T1000 (cell line): ENCODE measurements at places on chromosomes 4 and X.

DNA sequence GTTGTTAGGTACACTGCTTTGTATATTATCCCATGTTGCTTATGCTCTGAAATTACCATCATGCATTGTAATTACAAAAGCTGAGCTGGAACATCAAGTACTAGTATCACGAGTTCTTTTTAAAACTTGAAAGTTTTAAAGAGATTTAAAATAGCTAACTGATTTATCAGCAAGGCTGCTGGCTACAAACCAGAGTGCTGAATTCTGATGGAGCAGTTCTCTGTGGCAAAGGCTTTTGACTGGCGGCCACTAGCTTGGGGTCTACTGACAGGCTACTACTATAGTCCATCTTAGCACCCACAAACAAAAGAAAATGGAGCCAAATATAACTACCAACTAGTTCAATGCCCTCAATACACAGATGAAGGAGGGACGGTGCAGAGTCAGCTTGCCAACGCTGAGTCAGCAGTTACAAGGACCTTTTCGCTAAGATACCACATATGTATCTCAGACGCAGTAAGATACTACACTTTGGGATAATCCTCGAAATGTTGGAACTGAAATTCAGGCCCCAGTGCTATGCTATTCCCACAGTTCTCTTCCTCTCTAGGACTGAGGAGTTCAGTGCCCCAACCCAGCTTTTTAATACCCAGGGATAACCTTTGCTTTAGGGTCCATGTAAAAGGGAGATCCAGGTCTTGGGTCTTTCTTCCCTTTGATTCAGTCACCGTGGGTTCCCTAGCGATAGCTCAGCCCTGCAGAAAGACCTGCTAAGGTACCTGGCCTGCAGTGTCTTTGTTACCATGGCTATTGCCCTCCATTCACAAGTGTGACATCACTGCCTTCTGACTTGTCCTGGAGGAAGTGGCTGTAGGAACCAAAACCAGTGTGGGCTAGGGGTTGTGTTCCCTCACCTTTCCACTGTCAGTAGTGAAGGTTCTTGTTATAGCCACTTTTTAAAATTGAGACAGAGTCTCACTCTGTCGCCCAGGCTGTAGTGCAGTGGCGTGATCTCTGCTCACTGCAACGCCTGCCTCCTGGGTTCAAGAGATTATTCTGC is 22.8 kb downstream of the MFAP3L start:
- DNase-seq: no peak

DNA sequence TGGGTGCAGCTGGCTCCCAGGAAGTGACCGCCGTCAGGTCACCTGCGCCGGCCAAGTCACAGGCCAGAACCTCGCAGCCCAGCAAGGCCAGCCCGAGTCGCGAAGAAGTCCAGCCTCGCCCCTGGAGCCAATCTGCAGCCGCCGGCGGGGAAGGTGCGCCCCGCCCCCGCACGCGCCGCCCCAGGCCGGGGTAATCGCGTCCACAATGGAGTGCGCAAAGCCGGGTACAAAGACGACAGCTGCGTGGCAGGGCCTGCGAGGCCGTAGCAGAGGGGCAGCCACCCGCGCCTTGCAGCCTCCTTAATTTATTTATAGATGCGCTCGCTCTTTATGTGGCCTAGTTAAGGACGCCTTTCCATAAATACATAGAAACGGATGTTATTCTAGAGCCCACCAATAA is 139.4 kb upstream of the CPEB2 start:
- no peak for DNase-seq

DNA sequence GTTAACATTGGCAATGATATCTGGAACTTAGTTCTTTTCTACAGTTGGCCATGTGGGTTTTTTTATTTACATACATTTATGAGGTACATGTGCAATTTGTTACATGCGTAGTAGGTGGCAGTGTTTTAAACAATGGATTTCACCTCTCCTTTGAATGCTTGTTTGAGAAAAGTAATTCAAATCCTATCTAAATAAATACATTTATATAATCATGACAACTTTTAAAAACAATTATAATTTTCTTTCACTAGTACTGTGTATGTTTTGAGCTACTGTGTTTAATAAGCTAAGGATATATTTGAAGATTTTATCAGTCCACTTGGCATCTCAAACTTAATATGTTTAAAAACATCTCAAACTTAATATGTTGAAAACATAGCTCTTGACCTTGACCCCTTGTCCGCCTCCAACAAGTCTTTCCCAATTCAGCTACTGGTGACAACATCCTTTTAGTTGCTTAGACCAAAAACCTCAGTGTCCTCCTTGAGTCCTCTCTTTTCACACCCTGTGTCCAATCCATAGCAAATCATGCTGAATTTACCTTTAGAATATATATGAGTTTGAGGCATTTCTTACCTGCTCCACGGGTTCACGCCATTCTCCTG is 14.5 kb downstream of the GUCY1B1 start:
- no peak for DNase-seq

- no peak for DNase-seq
Measured at GRCh38 chr4:74628852-74629620, 165.3 kb downstream of the BTC start.

DNA sequence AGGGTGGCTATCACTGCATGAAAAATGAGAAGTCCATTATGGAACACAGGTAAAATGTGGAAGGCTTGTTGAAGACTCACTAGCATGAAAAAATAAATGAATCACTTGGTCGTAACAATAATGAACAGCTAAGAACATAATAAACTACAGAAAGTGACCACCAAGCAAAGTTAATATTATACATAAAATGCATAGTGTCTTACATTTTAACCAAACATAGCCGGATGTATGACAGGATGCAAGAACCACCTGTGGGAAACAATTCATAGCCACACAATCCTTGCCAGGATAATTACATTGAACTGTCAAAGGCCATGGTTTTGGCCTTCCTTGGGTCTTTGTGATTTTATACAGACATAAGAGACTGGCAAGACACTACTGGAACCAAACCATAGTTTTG is 81.9 kb upstream of the ATXN3L start:
- DNase-seq: no peak

GRCh38 chrX:55546956-55547355 is 57.3 kb upstream of the USP51 start:
- no peak for DNase-seq

DNA sequence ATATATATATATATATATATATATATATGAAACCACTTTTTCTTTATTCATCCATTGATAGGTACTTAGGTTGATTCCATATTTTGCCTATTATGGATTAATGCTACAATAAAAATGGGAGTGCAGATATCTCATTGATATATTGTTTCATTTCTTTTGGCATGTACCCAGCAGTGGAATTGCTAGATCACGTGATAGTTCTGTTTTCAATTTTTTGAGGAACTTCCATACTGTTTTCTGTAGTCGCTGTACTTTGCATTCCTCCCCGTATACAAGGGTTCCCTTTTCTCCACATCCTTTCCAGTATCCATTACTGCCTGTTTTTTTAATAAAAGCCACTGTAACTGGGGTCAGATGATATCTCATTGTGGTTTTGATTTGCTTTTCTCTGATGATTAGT is 124.6 kb downstream of the GABRB1 start:
- no peak for DNase-seq

GRCh38 chrX:80512924-80513323 is 92.7 kb downstream of the TENT5D start:
- no peak for DNase-seq

GRCh38 chr4:140497405-140497746 is 717 bp downstream of the MGAT4D start:
- no peak for DNase-seq

DNA sequence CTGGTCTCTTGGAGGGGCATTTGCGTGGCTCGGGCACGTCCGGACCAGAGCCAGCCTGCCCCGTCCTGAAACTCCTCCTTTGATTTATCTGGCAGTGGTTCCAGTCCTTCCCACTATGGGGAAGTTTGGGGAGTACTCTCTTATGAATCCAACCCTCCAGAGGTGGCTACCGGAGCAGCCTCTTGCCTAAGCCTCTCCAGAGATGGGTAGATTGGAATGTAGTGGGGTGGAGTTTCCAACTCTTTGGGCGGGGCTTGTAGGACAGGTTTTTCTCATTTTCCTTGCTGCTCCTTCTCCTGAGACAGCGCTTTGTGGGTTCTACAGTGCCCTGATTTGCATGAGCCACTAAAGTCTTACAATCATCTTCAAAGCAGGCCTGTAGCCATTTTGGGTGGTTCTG is 60.1 kb upstream of the XAGE1B start:
- no peak for DNase-seq

GRCh38 chr4:147620315-147620714 is 3.1 kb downstream of the TMEM184C start:
- no peak for DNase-seq

DNA sequence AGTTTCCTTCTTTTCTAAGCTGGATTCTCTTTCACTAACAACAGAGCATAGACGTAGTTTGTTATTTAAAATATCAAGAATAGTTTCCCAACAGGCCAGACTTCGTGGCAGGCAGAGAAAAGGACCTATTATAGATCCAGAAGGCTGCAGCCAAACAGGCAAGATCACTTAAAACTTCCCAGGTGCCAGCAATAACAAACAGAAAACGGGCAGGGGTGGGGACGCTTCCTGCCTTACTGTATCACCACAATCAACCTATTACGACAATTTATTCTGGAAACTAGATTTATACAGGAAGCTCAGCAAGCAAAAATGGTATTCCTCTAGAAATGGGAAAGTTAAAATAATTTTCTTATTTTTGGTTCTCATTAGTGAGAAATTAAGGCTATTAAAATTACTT is 22.1 kb downstream of the RWDD4 start:
- DNase-seq: no peak

GRCh38 chr4:41750121-41750625 is 1.6 kb upstream of the PHOX2B start:
- no peak for DNase-seq

- no peak for DNase-seq
Measured at GRCh38 chr4:78781924-78782323, 5.8 kb downstream of the BMP2K start.

GRCh38 chrX:10028283-10029104 is 61.3 kb downstream of the CLDN34 start:
- no peak for DNase-seq

- DNase-seq: peak; percentile 72
Measured at GRCh38 chr4:24473309-24473721, 111.0 kb downstream of the DHX15 start.

GRCh38 chr4:23153076-23153475 is 460.3 kb downstream of the GBA3 start:
- DNase-seq: no peak

DNA sequence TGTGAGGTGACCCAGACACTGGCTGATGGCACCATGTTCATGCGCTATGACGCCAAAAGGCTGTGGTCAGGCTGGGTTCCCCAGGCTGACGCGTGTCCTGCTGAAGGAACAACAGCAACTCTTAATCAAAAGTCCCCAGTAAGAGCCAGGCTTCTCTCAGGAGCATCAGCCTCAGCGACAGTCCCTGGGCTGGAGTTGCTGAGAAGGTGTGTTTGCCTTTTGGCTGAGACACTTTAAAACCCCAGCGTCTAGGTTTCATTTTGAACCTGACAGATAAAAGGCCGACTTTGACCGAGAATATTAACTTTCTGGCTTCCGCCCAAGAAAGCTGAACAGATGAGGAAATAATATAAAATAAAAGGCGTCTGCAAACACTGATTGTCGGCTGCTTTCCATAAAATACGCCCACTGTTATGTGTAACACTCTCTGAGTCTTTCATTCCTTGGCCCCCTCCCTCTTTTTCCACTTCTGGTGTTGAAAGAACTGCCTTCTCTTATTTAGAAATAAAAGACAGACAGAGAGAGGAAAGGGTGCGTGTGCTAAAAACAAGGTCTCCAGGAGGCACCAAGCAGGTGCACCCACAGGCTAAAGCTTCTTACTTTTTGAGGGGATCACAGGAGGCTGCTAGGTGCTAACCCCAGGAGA is 373.6 kb downstream of the MID1IP1 start:
- DNase-seq: no peak

GRCh38 chr4:169009286-169010124 is 550 bp downstream of the CBR4 start:
- no peak for DNase-seq

GRCh38 chr4:116358633-116359222 is 726.6 kb downstream of the TRAM1L1 start:
- peak; percentile 23 for DNase-seq

DNA sequence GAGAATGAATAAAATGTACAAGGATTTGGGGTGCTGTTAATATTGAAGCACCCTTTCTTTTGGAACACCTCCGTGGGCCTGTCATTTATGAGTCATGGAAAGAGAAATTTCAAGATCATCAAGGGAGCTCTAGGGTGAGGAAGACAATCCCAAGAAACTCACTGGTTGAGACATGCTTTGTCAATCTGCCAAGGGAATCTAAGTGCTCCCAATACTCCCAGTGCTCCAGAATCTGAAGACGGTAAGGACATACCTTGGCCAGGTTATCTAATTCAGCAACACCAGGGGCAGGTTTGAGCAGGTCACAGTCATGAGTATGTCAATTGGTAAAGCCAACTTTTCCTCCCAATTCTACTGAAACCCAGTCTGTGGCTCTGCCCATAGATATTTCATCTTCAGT is 556.4 kb upstream of the CPEB2 start:
- no peak for DNase-seq

DNA sequence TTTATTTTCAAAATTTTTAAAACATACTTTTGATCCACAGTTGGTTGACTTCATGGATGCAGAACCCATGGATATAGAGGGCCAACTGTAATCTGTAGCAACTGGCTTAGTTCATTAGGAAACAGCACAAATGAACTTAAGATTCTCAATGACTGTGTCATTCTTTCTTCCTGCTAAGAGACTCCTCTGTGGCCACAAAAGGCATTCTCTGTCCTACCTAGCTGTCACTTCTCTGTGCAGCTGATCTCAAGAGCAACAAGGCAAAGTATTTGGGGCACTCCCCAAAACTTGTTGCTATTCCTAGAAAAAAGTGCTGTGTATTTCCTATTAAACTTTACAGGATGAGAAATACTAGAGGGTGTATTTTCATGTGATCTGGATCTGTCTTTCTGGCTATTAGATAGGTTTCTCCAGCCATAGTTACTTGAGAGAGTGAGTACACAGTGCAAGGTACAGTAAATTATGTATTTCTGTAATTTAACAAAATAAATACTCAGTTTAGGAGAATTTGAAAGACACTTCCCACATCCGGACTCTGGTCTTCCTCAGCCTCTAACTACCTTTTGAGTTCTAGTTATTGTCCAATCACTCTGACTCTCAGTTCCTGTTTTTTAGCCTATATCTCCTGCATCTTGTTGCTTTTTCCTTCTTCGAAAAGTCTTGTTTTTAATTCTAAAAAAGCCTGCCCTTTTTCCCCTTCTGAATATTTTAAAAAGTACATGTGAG is 21.8 kb downstream of the TLR2 start:
- no peak for DNase-seq

- no peak for DNase-seq
Measured at GRCh38 chr4:10025230-10025806, 4.0 kb upstream of the SLC2A9 start.

GRCh38 chr4:3293401-3294391 is 875 bp downstream of the RGS12 start:
- no peak for DNase-seq

GRCh38 chr4:139286186-139286698 is 6.2 kb upstream of the MGARP start:
- no peak for DNase-seq

DNA sequence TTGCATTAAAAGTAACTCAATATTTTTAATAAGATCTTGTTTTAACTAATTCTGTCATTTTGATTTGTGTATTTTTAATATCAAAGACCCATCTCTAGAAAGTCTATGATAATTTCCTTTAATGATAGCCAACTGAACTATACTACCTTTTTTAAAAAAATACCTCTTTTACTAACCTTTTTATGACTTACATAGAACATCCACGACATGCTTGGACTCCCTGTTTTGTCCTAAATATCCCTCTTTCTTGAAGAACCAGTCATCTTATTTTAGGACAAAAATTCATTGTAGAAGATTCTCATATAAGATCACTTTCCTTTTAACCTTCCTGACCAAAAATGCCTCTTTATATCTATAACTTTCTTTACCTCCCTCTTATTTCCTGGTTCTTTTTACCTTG is 76.8 kb upstream of the GC start:
- no peak for DNase-seq
